ENCODE measurements at places on chromosomes 6 and 20.

- no peak for DNase-seq
These were observed 233.8 kb downstream of the SYNDIG1 start for GRCh38 chr20:24703284-24703610.

DNA sequence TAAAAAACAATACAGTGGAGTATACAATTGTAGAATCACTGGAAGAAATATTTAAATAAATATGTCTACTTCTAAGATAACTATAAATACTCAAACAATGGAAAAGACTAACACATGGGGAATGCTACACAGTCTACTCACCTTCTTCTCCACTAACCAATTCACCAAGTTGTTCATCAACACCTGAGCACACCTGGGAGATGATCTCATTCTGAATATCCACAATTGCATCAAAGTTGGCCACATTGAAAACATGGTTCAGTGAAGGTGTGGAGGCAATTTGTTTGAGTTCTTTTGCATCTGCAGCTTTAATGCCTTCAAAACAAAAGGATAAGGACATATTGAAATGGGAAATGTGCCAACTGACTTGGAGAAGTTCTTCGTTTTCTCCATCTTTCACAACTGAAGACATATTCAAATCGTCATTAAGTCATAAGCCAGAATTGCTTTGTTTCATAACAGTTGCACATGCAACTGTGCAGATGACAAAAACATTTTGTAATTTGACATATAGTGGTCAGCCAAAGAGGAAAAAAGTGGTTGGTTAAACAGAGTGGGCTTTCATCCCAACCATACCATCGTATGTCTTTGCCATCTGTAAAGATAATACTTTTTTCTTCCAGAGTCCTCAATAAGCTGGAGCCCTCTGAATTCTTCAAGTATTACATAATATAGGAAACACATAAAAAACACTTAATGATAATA lies 17.5 kb downstream of the COL12A1 start:
- no peak for DNase-seq

- DNase-seq, result no peak
These were observed 59.3 kb downstream of the DLL1 start for GRCh38 chr6:170231293-170232185.

DNA sequence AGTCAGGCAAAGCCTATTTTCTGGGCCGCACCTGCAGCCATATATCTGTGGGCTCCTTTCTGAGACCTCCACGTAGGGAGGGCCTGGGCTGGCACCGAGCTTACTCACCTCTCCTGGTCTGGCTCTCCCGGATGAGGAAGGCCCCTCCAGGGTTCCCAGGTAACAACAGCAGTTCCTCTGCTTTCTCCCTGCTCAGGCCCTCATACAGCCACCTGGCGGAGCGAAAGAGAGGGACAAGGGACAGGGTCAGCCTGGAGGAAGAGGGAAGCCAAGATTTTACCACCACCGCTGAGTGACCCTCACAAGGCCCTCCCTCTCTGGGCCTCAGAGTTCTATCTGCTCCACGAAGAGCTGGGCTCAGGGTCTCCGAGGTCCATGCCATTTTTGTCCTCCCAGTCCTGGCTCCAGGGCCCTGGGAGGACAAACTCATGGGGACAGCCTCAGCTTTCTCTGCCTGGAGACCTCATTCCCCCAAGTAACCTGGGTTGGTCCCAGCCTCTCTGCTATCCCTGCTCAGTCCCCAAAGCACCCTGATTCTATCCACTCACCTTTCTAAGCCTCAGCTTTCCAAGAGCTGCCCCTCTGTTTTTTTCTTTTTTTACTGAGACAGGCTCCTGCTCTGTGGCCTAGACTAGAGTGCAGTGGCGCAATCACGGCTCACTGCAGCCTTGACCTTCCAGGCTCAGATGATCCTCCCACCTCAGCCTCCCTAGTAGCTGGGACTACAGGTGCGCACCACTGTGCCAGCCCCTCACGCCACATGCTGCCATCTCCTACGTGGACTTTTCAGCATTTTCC lies 13.3 kb downstream of the SLA2 start:
- DNase-seq, result no peak

GRCh38 chr6:39228992-39229767 lies at the start of gene KCNK5:
TSS of gene KCNK5 (minus strand) at chr6:39229475. CDS start at chr6:39229111, 364 bp downstream.
- peak; percentile 9 for DNase-seq

DNA sequence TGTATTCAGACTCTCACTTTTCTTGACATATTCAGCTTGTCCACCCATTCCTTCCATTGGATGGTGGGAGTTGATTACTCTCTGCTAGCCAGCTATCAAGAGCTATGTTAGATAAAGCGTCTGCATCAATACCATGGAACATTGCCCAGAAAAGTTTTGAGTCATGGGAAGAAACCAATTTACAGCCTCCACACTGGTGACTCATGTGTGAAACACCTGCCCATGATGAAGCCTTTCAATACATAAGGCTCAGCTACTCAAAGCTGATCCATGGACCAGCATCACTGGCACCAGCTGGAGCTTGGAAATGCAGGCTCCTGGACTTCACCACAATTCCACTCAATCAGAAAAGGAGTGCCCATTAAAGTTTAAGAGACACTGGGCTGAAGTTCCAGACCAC lies 16.1 kb downstream of the PLA2G7 start:
- DNase-seq, result no peak

GRCh38 chr20:31833130-31833930 lies 12.1 kb downstream of the FOXS1 start:
- DNase-seq, result no peak

DNA sequence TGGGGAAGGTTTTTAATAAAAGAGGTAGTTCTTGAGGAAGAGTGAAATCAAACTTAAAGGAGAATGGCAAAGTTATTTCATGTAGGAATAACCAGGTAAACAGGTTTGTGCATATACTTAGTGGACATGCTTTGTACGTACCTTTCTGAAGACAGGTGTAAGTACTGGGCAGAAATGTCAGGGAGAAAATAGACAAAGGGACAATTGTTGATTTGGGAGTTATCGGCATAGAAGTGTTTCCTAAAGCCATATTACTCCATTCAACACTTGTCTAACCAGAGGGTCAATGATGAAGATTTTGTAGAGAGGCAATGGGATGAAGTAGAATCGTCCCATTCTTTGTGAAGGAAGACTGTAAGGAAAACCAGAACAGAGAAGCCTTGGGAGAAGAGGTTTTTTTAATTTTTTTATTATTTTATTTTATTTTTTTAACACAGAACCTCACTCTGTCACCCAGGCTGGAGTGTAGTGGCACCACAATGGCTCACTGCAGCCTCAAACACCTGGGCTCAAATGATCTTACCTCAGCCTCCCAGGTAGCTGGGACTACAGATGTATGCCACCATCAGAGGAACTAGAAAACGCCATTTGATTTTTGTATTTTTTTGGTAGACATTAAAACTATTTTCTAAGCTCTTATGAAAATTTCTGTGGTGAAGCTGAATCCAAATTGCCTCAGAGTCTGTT lies 18.0 kb downstream of the SMAP1 start:
- no peak for DNase-seq

- DNase-seq, result no peak
These were observed 125.1 kb upstream of the NXT1 start for GRCh38 chr20:23225407-23226060.

DNA sequence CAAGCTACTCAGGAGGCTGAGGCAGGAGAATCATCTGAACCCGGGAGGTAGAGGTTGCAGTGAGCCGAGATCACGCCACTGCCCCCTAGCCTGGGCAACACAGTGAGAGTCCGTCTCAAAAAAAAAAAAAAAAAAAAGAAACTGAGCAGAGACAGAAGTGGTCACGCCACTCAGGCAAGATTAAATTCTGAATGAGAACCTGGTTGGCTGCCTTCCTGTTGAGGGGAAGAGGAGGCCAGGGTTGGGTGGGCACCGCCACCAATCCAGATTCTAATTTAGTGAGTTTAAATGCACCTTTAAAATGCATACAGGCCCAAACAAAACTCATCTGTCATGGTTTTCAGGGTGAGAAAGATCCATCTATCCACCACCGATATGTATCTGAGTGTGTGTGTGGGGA lies 23.7 kb upstream of the CCDC167 start:
- no peak for DNase-seq

DNA sequence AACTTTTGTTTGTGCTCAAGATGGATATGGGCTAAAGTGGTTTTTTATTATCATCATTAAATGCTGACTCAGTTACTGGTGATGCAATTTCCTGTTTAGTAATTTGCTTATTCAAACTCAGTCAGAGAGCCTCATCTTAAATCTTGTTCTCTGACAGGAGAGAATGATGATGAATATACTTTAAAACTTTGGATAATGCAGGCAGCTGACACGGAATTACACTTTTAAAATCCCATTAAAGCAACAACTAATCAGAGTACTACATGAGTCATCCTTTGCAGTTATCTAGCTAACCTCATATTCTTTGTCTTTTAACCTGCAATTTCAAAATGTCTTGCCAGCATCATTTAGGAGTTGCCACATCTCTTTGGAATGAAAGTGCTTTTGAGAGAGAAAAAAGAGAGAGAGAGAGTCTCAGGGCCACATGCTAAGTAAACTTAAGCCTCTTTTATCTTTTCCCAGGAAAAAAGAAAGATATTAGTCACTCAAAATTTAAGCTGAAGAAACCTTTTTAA lies 9.2 kb upstream of the C6orf141 start:
- no peak for DNase-seq

- no peak for DNase-seq
These were observed 2.9 kb downstream of the EEF1A2 start for GRCh38 chr20:63495741-63496595.

DNA sequence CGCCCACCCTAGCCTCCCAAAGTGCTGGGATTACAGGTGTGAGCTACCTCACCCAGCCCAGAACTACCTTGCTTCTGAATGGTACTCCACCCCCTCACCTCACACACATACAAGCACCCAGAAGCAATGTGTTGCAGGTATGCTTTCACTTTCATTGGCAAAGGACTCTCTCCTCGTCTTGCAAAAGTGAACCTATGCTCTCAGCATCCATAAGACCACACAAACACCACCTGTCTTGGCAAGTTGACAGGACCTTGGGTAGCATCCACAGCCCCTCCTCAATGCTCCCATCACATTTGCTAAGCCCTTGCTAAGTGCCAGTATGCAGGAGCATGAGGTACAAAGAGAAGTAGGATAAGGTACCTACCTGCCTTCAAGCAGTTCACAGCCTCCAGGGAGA lies 3.7 kb downstream of the KIF13A start:
- no peak for DNase-seq

DNA sequence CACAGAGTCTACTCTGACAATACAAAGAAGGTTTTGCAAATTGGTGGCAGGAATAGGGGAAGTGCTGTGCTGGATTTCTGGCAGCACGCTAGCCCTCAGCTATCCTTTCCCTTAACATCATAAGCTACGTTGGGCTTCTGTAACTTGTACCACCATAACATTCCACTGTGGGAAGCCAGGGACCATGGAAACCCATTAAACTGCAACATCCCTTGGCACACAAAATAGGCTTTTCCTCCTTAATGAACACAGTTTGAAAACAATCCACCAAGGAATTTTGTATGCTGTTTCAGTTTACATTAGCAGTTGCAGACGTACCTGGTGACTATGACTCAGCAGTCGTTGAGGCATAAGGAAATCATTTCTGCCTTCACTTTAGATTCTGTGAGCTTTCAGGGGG lies 203.9 kb upstream of the RAB32 start:
- no peak for DNase-seq

DNA sequence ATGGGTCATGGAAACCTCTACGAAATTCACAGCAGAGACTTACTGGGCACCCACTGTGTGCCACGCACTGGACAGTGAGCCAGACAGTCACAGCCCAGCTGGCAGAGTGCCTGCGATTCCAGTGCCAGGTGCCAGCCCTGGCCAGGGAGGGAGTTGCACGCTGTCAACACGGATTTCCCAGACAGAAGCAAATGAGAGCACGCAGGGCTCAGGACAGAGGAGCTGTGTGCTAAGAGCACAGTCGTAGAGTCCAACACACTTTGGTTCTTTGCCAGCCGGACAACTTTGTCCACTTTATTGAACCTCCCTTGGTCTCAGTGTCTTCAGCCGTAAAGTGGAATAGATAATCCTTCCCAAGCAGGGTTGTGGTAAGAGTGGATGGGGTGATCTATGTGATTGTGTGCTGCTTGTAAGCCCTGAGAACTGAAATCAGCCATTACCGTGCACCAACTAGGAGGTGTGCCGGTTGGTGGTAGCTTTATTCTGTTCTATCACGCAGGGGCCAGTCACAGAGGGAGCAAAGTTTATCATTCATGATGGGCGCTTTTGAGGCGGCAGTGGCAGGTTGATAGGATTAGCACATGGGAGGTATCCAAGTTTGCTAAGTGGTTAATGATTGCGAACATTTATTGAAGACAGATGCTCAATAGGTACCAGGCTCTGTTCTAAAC lies 40.6 kb downstream of the SIRPA start:
- no peak for DNase-seq

DNA sequence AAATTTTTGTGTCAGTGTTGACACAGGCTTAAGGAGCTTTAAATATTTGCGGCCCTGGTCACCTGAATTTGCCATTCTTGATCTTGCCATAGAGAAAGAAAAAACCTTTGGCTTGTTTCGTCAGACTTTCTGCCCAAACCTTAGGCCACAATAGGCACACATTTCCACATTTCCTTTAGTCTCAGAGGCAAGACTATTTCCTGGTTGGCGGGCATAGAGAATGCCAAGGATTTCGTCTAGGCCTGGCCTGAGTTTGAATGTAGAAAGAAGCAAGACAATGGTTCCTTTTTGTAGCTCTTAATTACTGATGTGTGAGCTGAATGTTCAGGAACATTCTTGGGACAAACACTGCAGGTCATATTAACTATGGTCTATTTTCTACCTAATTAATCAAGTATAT lies 108.1 kb downstream of the TRMT11 start:
- DNase-seq, result no peak

- DNase-seq, result no peak
These were observed 15.6 kb upstream of the MAPRE1 start for GRCh38 chr20:32804022-32804715.

GRCh38 chr6:137791281-137792159 lies 75.5 kb upstream of the TNFAIP3 start:
- no peak for DNase-seq

GRCh38 chr6:41228616-41229015 lies 467 bp downstream of the TREML4 start:
- no peak for DNase-seq

- no peak for DNase-seq
These were observed 578.2 kb upstream of the NRSN1 start for GRCh38 chr6:23547851-23548250.

- no peak for DNase-seq
These were observed 68.8 kb upstream of the IYD start for GRCh38 chr6:150299873-150300485.
